Right lobe of liver (tissue), 6 donors: ENCODE measurements at places on chromosomes 7 and 10. TPM values are rescaled to one million over a fixed set of nuclear protein-coding genes. Genes with fewer than 3 reads are reported as not detected.
A peak's percentile ranks its signal among the peaks of the same experiment; 100 is the strongest.

DNA sequence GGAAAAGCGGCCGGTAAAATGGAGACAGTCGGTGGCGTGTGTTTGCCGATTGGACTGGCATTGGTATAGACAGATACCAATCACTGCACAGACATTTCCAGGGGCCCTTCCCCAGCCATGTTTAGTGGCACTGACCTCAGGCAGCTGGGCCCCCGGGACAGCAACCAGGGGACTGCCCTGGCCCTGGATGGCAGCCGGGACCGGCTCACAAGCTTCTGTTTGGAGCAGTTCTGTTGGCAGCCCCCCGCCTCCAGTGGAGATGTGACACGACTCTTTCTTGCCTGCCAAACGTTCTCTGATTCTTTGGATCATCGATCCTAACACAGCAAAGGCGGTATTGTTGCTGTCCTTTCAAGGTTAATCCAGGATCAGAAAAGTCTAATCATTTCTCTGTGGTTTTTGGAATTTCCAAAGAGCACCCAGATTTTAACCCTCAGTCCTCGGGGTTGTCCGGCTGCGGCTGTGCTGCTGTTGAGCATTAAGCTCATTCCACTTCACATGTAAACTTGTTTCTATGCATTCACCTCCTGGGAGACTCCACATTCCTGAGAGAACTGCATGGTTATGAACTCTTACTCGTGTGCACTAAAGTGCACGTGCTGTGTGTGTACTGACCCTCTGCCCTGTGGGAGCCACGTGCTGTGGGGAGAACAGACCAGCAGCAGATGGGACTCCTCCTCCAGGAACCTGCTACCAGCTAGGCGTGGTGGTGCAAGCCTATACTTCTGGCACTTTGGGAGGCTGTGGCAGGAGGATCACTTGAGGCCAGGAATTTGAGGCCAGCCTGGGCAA is 46.0 kb downstream of the FOXK1 start:
- DNase-seq: no peak
- H3K4me3 ChIP-seq: no peak overlapping the region
- no peaks in the 10 kb centered on the region for H3K27me3 ChIP-seq
- peaks cover 22% of the 10 kb centered on the region for H3K4me1 ChIP-seq

DNA sequence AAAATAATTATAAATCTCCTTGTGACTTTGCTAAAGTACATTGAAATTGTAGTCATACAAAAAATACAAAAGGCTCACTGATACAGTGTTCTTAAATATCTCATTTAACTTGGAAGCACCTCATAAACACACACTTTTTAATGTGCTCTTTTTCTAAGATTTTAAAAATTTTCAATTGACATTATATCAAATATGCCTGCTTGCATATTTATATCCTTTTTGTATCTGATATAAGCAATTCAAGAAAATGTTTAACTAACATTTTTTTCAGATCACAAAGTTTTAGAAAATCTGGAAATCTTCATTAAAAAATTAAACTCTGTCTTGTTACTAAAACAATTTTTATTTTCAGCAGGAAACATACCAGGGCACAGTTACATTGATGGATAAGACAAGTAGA is 661.5 kb downstream of the REEP3 start:
- no peak overlapping the region for H3K27ac ChIP-seq
- H3K27me3 ChIP-seq: no peaks in the 10 kb centered on the region
- DNase-seq: no peak
- H3K4me3 ChIP-seq: no peak overlapping the region

- H3K4me1 ChIP-seq: no peaks in the 10 kb centered on the region
- no peak overlapping the region for H3K27ac ChIP-seq
- no peak for DNase-seq
- no peaks in the 10 kb centered on the region for H3K27me3 ChIP-seq
- H3K4me3 ChIP-seq: no peak overlapping the region
Measured at GRCh38 chr7:11412036-11412435, 420.0 kb downstream of the THSD7A start.

DNA sequence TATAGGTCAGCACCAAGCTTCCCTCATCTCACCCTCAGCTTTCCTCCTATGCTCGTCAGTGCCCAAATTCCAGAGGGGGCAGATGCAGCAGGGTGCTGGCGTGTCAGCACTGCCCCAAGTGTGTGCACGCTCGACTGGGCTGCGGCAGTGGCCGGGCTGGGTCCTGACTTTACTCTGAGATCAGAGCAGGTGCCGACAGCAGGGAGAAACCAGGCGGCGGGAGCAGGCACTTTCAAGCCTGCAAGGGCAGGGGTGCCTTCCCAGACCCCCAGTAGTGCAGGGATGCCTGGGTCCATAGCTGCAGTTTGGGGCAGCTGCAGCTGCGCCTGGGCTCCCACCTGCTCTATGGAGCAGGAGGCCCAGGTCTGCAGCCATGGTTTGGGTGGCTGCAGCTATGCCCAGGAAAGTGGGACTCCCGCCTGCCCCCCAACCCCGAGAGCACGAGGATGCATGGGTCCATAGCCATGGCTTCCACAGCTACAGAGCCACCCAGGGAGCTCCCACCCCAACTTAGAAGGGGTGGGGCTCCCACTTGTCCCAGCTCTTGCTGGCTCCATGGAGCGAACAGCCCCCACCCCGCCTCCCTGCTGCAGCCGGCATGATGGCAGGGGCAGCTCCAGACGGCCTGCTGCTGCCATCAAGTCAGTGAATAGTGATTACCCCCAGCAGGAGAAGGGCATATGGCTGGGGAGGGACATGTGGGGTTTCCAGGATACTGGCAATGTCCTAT is 199.2 kb upstream of the KMT2E start:
- DNase-seq: no peak
- H3K27me3 ChIP-seq: no peaks in the 10 kb centered on the region
- H3K27ac ChIP-seq: no peak overlapping the region
- H3K4me1 ChIP-seq: no peaks in the 10 kb centered on the region

DNA sequence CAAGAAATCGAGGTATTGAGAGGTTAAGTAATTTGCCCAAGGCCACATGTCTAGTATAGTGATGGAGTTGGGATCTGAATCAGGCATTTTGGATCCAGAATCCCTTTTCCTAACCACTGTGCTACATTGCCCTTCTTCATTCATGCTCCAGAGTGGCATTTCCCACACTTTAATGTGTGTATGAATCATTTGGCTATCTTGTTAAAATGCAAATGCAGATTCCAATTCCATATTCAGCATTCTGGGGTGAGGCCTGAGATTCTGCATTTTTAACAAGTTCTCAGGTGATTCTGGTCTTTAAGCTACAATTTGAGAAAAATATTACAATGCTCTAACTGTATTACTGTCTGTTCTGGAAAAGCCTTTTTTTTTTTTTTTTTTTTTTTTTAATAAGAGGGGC is 631.3 kb downstream of the PHTF2 start:
- H3K27me3 ChIP-seq: no peaks in the 10 kb centered on the region
- no peak overlapping the region for H3K27ac ChIP-seq
- no peaks in the 10 kb centered on the region for H3K4me1 ChIP-seq
- H3K36me3 ChIP-seq: no peaks in the 10 kb centered on the region

DNA sequence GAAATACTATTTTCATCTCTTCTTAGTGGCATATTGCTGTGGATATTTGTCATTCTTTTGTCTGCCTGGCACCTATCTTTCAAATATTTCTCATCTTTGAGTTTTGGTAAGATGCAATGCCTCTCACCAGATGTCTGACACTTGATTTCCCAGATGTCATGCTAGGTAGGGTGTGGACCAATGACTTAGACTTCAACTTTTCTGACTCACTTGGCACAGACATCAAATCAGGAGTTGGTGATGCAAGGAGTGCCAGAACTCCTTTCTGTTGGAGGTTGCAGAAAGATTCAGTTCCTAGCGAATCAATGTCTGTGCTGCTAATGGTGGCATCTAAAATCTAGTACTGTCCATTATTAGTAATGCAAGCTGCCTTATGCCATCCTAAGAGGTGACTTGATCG is 216.9 kb upstream of the FERD3L start:
- DNase-seq: no peak
- H3K27ac ChIP-seq: no peak overlapping the region
- H3K36me3 ChIP-seq: no peaks in the 10 kb centered on the region
- no peaks in the 10 kb centered on the region for H3K27me3 ChIP-seq
- no peaks in the 10 kb centered on the region for H3K4me1 ChIP-seq

DNA sequence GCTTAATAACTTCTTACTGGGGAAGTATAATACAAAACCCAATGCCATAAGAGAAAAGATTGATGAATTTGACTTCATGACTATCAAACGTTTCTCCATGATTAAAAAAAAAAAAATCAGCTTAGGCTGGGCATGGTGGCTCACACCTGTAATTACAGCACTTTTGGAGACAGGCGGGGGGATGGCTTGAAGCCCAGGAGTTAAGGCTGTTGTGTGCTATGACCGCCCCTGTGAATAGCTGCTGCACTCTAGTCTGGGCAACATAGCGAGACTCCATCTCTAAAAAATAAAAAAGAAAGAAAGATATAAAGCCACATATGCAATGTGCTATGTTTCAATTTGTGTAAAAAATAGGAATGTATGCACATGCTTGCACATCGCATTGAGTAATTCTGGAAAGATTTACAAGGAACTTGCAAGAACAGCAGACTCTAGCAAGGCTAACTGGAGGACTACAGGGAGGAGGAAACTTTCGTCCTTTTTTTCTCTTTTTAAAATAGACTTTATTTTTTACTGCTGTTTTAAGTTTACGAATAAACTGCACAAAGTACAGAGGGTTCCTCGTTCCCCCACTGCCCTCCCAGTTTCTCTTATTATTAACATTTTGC is 10.3 kb upstream of the RARRES2 start:
- no peaks in the 10 kb centered on the region for H3K36me3 ChIP-seq
- no peak overlapping the region for H3K27ac ChIP-seq
- no peak for DNase-seq
- no peaks in the 10 kb centered on the region for H3K27me3 ChIP-seq
- H3K4me1 ChIP-seq: peaks cover 16% of the 10 kb centered on the region
- no peak overlapping the region for H3K4me3 ChIP-seq

DNA sequence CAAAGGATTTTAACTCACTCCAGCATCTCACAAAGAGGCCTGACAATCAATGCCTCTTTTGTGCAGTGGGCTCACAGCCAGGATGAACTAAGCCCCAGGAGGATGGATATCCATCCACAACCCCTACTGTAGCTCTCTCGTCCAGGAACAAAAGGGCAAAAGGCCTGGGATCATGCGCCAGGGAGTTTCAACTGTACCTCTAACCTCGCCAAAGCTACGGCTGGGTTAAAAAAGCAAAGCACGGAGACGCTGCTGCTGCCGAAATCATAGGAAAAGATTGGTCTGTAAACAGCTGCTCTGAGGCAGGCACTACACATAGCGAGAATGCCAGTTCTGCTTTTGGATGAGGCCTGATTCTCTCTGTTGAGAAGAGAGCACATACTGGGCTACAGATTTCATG is 32.1 kb downstream of the VSTM4 start:
- no peak overlapping the region for H3K27ac ChIP-seq
- no peaks in the 10 kb centered on the region for H3K36me3 ChIP-seq
- DNase-seq: peak; percentile 69
- H3K27me3 ChIP-seq: no peaks in the 10 kb centered on the region

DNA sequence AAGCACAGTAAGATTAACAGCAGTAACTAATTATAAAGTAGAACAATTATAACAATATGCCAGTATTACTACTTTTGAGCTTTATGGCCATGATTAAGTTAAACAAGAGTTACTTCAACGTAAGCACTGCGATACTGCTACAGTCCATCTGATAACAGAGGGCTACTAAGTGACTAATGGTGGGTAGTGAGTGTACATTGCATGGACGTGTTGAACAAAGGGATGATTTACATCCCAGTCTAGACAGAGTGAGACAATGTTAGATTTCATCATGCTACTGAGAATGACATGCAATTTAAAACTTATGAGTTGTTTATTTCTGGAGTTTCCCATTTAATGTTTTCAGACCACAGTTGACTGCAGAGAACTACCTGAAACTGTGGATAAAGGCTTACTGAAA is 45.6 kb downstream of the TPST1 start:
- no peaks in the 10 kb centered on the region for H3K36me3 ChIP-seq
- H3K4me1 ChIP-seq: no peaks in the 10 kb centered on the region
- no peak overlapping the region for H3K4me3 ChIP-seq
- H3K27me3 ChIP-seq: no peaks in the 10 kb centered on the region

DNA sequence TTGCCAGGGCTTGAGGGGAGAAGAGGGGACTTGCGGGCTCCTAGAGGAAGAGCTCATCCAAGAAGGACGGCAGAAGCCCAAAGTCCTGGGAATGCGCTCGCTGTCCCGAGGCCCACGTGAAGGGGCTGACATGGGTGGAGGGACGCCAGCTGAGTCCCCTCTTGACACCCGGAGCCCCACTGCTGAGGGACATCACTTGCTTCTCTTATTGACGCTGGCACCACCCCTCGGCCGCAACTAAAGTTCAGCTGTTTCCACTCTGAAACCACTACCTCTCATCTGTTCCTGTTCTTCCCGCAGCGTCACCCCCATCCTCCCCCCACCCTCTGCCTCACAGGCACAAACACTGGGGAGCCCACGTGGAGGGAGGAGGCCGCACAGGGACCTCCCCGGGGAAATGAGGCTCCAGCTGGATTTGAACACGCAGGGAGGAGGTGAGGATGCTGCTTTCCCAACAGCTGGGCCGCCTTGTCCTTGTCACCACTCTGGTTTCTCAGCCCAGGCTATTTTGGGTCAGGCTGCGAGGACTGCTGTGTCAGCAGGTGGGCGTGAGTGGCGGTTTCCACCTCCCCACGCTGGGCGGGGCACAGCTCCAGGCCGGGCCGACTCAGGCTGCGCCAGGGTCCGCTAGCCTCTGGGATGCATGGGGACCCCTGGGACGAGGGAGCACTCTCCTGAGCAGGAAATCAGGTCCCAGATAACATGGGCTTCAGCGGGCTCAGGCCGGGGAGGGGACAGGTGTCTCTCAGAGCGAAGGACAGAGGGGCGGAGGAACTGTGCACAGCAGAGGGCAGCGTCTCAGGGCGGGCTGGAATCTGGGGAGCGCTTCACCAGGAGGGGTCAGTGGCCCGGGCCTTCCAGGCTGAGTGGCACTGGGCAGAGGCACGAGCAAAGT is 156.3 kb downstream of the ZNF248 start:
- no peak for DNase-seq
- no peak overlapping the region for H3K4me3 ChIP-seq
- H3K27me3 ChIP-seq: no peaks in the 10 kb centered on the region
- no peak overlapping the region for H3K27ac ChIP-seq
- no peaks in the 10 kb centered on the region for H3K4me1 ChIP-seq
- H3K36me3 ChIP-seq: no peaks in the 10 kb centered on the region

- H3K4me3 ChIP-seq: no peak overlapping the region
- no peaks in the 10 kb centered on the region for H3K27me3 ChIP-seq
- DNase-seq: no peak
- no peaks in the 10 kb centered on the region for H3K4me1 ChIP-seq
Measured at GRCh38 chr7:134992626-134993179, 6.4 kb downstream of the AGBL3 start.

SPDYE9 gene
- not detected for total RNA-seq

BZW2 gene
- 12.0 TPM for total RNA-seq

SEMA3E gene
- total RNA-seq: 0.53 TPM

ZNF282 gene
- total RNA-seq: 13.2 TPM

TMEM236 gene
- 0.12 TPM for total RNA-seq

FGL2 gene
- 7.5 TPM for total RNA-seq

LIPF gene
- not detected for total RNA-seq

PRSS1 gene
- total RNA-seq: not detected

CHST3 gene
- total RNA-seq: 1.7 TPM

MINPP1 gene
- 27.2 TPM for total RNA-seq

GPC2 gene
- not detected for total RNA-seq
